Cardiac septum (tissue), 1 donor: ENCODE measurements at places on chromosomes 1 and 21. TPM values are rescaled to one million over a fixed set of nuclear protein-coding genes. Genes with fewer than 3 reads are reported as not detected.

Gene AK4
- total RNA-seq, result 163 TPM

Gene MEGF6
- 9.3 TPM for total RNA-seq

Gene PBX1
- total RNA-seq, result 52.2 TPM

DNA sequence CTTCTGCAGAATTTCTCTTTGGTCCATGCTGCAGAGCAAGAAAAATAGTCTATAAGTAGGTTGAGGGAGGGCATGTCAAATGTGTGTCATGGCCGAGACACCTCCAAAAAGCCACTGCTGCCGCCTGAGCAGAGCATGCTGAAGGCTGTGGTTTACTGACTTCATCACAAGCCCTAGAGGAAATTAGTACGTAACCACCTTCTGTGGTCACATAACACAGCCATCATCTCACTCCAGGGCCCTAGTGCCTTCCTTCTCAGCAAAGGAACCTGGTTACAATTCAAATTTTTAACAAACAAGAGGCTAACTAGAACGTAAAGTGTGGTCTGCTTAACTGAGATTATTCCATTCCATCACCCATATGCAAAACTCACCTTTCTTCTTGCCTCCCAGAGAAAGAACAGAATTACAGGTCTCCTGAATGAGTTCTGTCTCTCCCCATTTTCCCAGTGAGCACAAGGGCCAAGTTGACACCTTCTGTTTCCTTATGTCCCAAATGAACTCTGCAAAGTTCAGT lies at the start of gene PTPN22:
Gene PTPN22, minus strand, starts transcription at position 116 of the 517 bp plus-strand sequence.
- peak; percentile 85 for DNase-seq

GRCh38 chr1:65979136-65980044 lies 186.7 kb downstream of the PDE4B start:
- DNase-seq, result no peak

GRCh38 chr1:175521249-175522040 lies 221.9 kb downstream of the TNR start:
- no peak for DNase-seq

GRCh38 chr1:172738389-172738788 lies 79.5 kb downstream of the FASLG start:
- no peak for DNase-seq

DNA sequence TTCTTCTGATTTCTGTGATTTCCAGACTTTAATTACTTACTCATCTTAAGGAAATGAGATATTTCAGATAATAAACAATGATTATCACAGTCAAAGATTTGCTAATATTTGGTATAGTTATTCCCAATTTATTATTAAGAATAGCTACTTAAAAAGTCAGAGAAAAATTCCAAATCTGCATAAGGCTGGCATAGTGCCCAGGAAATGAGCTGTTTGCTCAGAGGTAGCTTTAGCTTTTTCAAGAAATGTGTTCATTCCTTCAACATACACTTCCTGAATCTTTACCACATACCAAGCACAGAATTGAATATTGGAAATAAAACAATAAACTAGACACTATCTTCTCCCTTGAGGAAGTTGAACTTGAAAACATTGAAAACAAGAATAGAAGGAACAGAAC lies 44.3 kb upstream of the KCNK1 start:
- DNase-seq, result no peak

GRCh38 chr1:185353124-185353523 lies 36.1 kb upstream of the IVNS1ABP start:
- DNase-seq, result no peak

GRCh38 chr1:228988664-228989063 lies 253.4 kb downstream of the RHOU start:
- no peak for DNase-seq

DNA sequence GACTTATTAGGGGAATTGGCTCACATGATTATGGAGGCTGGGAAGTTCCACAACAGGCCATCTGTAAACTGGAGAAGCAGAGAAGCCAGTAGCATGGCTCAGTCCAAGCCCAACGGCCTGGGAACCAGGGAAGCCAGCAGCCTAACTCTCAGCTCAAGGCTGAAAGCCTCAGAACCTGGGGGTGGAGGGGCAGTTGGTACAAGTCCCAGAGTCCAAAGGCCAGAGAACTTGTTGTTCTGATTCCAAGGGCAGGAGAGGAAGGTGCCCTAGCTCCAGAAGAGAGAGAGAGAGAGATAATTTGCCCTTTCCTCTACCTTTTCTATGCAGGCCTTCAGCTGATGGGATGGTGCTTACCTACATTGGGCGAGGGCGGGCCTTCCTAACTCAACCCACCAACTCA lies 55.3 kb downstream of the MAN1C1 start:
- peak; percentile 36 for DNase-seq

DNA sequence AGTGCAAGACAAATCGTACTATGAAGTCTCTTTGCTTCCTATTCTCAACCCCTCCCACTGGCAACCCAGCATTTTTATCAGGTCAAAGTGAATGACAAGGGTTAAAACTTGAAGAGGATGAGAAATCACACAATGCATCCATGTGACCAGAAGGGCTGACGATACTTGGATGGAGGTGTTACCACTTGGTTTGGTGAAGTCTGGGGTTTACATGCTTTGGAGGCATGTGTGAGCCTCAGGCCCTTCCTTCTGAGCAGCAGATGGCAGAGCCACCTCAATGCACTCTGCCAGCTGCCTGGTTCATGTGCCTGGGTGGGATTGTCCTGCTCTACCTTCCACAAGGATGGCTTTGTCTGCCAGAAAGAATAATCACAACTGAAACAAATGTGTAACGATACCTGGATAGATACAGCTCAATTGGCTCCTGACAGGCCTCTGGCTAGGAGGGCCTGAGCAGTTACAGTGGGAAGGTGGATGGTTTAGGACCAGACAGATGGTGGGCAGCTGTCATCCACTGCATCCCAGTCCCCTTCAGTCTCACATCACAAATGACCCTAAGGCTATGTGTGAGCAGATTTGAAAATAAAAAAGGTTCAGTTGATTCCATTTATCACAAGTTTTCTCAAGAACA lies 51.5 kb upstream of the CNIH3 start:
- DNase-seq, result no peak

DNA sequence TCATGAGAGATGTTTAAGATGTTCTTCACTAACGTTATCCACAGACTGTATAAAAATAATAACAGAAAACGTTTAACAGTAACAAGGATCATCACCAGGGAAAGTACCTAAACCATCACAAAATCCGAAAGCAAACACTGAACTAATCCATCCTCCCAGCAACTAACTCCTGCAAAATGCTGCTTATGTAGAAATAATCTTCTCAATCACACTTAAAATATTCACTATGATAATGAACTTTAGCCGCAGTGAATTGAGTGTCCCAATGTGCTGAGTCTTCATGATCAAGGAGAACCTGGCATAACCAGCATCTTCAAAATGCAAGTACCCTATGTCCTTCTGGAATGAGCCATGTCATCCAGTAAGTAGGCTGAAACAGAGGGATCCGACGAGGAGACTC lies 166.1 kb downstream of the LTN1 start:
- DNase-seq, result no peak

- DNase-seq, result no peak
Measured at GRCh38 chr1:228873709-228874108, 138.4 kb downstream of the RHOU start.

DNA sequence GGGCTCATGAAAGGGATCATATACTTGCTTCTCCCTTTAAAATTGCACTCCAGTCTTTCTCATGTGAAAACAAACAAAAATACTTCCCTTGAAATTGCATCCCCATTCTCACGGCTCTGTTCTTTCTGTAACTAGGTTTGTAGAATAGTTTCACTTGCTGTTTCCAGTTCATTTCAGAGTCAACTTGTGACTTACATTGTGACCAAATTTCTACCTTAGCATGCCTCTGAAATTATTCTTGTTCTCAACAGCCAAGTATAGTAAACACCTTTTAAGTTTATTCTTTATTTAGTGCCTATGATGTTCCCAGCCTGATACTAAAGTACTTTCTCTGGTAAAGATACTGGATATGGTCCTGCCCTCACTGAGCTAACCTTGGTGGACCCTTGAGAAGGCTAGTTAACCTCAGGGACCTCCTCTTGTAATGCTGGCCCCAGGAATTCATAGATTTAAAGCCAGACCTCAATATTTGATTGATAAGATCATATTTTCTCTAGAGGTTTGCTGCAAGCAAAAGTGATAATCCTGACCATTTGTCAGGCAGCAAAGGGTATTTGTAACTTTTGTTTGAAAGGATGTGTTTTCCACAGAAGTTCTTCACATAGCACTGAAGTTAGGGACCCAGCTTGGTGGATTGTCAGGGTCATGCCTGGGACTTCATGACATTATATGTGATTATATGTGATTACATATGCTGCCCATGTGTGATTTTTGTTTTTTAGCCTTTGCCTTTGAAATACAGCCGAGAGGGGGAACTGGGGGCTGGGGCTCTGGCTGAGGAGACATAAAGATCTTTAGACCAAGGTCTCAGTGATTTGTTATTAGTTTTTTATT lies 29.6 kb downstream of the VANGL2 start:
- DNase-seq, result no peak

- DNase-seq, result no peak
Measured at GRCh38 chr1:174954073-174954460, 45.7 kb upstream of the CACYBP start.

DNA sequence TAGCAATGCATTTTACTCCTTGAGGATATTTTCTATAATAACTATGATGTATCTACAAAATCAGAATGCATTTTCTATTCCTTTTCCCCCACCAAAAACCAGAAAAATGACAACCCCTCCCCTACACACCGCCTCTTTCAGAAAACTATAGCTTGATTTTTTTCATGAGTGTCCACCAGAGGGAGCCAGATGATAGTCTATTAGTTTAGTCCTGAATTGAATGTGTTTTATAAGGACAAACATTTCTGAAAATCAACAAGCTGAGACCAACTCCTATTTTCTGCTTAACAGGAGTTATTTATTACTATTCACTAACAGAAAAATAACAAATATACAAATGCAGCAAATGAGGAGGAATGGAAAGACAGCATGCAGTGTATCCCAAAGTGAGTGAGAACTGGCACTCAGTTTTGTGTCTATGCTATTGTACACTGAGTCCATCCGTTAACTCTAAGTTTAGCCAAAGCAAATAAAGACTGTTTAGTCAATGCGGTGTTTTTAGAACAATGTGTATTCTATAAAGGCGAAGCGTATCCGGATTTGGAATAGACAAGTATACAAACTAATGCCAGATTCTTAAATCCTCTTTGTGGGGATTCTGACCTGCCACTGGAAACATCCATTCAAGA lies 182.6 kb downstream of the VAV3 start:
- DNase-seq, result no peak

DNA sequence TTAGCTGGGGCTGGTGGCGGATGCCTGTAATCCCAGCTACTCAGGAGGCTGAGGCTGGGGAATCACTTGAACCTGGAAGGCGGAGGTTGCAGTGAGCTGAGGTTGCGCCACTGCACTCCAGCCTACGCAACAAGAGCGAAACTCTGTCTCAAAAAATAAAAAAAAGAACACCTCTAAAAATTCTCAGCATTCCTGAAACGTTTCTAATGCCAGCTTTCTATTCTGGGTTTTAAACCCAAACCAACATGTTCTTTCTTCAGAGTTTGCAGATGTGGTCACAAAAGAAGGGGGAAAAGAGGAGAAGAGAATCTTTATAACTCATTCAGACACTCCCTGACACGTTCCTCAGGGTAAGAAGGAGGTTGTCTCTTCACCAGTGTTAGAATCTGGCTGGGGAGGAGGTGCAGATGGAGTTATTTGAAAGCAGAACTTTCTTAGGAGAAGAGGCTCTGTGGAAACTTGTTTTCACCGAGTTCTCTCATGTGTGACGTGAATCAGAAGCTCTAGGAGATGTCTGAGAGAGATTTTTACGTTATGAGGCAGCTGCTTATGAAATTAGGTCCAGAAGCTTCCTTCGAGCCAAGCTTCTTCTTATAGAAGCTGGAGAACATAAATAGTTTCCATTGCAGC lies 17.8 kb upstream of the CNR2 start:
- DNase-seq, result no peak

GRCh38 chr1:108722292-108722691 lies 9.6 kb downstream of the FNDC7 start:
- DNase-seq, result no peak

DNA sequence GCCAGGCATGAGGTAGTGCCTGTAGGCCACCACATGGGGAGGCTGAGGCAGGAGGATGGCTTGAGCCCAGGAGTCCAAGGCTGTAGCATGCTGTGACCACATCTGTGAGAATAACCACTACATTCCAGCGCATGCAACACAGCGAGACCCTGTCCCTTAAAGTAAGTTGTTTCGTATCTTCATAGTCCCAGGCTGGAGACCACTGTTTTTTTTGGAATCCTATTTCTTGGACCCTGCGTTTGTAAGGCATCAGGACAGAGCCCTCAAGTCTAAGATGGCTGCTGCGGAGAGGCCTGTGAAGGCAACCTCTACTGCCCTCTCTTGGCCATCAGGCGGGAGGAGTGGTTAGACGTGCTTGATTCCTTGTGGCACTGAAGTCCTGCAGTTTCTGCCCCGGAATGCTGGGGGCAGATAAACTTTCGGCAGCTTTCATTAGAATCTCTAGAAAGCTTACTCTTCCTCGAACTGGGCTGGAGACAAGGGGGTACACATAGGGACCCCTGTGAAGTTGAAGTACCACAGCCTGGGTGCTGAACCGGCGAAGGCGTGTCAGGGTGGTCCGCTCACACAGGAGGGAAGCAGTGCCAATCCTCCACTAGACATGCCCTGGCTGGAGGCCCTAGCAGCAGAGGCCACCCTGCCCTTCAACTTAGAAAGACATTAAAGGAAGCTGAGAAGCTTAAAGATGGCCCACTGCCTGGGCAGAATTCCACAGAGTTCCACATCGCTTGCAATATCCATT lies 36.6 kb downstream of the RABIF start:
- DNase-seq, result no peak

DNA sequence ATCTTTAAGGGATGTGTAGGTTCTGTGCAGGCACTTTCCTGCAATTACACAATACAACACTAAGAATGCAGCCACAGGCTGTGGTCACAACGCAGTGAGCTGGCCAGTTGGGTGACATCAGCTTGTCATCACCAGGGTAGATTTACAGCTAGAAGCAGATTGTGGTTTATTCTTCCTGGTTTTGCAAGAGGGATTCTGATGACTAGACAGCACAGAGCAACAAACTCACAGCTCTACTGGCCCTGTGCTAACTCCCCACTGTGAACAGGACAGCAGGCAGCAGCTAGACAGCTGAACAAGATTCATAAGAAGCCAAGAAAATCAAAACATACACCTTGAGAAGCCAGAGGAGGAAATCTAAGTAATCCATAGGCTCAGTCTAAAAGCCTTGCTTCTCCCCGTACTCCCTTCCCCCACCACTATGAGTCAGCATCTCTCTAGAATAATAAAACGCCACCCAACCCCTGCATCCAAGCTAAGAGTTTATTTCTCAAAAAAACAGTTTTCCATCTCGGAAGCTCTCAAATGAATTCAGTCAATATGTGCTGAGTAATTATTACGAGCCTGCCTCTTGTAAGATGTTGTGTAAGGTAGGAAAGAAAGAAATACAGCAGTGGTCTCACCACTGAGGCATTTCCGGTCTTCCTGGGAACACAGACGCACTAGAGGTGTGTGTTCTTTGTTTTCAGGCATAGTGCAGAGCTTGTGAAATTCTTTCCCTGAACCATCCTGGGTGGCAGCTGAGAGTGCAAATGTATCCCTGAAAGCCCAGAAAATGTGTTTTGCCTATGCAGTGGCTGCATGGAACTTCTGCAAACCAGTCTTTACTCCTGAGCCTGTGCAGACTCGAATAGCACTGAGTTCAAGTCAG lies 162.8 kb downstream of the NTPCR start:
- peak; percentile 91 for DNase-seq
